ENCODE measurements at places on chromosomes 16 and 17.

DNA sequence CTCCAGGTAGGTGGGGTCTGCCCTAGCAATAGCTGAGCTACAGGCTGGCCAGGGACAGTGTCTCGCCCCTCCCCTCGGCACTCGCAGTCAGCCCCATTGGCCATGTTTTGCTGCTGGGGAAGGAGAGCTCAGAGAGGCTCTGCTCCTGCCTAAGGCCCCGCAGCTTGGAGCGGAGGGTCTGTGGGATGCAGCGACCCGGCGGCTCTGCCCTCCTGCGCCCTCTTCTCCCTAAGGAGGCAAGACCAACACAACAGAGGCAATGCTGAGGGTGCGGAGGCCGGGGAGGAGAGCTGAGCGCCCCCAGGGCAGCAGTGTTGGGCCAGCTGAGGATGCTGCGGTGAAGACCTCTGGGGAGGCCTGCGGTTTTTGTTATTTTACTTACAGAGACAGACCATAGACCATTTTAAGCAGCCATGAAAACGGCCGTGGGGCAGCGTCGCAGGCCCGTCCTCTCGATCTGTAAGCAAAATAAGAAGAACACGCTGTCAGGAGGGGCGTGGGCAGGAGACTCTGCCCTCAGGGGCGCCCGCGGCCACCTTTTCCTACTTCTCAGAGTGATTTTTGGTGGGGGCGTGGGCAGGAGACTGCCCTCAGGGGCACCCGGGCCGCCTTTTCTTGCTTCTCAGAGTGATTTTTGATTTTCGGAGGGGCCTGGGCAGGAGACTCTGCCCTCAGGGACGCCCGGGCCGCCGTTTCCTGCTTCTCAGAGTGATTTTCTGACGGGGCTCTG, 31.4 kb upstream of the PABPN1L start:
- no peak for DNase-seq

- no peak for DNase-seq
Observed at GRCh38 chr16:79081297-79082066, 519.1 kb downstream of the MAF start.

GRCh38 chr16:89449726-89450335, 40.5 kb downstream of the ANKRD11 start:
- no peak for DNase-seq

DNA sequence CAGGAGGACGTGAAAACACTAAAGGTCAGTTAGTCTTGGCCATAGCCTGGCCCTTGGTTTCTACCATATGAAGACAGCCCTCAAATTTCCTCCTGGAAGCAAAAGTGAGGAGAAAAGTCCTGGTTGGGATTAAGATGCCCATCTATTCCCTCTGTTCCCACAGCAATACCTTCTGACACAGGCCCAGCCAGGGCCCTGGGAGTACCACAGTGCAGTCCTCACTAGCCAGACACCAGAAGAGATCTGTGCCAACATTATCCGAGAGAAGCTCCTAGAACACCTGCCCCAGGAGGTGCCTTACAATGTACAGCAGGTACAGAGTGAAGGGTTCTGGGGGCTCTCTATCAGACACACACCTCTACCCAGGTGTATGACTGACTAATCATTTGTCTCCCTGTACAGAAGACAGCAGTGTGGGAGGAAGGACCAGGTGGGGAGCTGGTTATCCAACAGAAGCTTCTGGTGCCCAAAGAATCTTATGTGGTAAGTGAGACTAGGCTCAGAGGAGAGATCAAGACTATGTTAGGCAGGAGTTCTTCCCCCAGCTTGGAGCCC, 4.1 kb downstream of the ERAL1 start:
- no peak for DNase-seq

- no peak for DNase-seq
Observed at GRCh38 chr16:57616876-57617275, 11.6 kb upstream of the ADGRG1 start.

GRCh38 chr16:13529193-13529982, 390.6 kb upstream of the ERCC4 start:
- DNase-seq: no peak
